Hair follicular keratinocyte (primary cell): ENCODE measurements at places on chromosomes 4 and X. TPM values are rescaled to one million over a fixed set of nuclear protein-coding genes. Genes with fewer than 3 reads are reported as not detected.

The ZNF518B gene
- total RNA-seq, result 10.2 and 12.8 TPM in 2 replicates

The RAB28 gene
- 21.2 and 23.1 TPM in 2 replicates for total RNA-seq

The SPOCK3 gene
- 0.08 TPM in 2 replicates for total RNA-seq

The MAGEA12 gene
- total RNA-seq, result not detected in 2 replicates

The PRSS12 gene
- 18.3 and 31.3 TPM in 2 replicates for total RNA-seq

The RXFP1 gene
- total RNA-seq, result not detected in 2 replicates
